Smooth muscle cell of the brain vasculature (primary cell): ENCODE measurements at places on chromosomes 4 and X.

GRCh38 chr4:86092684-86093083 lies 267.2 kb downstream of the MAPK10 start:
- DNase-seq, result no peak

DNA sequence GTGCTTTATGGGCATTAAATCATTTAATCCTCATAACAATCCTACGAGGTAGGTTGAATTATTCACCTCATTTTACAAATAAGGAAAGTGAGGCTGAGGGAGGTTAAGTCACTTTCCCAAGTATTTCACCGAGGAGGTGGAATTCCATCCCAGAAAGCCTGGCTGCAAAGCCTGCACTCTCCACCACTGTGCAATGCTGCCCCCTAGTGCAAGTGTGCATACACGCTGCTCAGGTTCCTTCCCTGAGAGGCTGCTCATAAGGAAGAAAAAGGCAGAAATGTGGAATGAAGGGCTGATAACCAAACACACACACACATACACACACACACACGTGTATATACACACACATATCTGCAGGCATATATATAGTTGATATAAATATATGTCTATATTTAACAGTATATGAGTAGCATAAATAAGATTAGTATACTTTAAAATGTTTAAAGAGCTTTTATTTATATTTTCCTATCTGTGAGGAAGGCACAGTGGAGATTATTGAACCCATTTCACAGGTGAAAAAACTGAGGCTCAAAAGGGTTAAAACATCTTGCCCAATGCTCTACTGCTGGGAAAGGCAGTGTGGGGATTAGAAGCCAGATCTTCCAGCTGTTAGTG lies 714.5 kb upstream of the TENM3 start:
- no peak for DNase-seq

GRCh38 chrX:13284570-13284969 lies 35.3 kb downstream of the ATXN3L start:
- no peak for DNase-seq

GRCh38 chrX:45850775-45851433 lies 650.2 kb upstream of the DIPK2B start:
- no peak for DNase-seq

- no peak for DNase-seq
Measured at GRCh38 chr4:82810176-82810575, 11.6 kb upstream of the SCD5 start.

- DNase-seq, result no peak
Measured at GRCh38 chrX:84155938-84156337, 32.1 kb downstream of the RPS6KA6 start.

- DNase-seq, result no peak
Measured at GRCh38 chr4:186161138-186161537, 30.2 kb upstream of the CYP4V2 start.

DNA sequence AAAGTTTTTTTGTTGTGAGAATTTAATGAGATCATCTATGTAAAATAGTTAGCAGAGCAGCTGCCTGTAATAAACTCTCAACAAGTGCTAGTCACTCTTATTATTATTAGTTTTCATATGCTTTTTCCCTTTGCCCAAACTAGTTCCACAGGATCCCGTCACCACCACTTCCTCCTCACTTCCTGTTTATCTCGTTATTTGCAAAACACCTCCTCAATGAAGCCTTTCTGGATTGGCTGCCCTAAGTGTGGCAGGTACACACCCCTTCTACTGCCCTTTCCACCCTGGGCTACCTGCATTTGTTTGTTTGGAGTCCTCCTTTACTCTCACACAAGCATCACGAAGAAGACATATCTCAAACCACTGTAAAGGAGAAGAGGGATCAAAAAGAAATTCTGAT lies 54.4 kb upstream of the KLF3 start:
- no peak for DNase-seq

DNA sequence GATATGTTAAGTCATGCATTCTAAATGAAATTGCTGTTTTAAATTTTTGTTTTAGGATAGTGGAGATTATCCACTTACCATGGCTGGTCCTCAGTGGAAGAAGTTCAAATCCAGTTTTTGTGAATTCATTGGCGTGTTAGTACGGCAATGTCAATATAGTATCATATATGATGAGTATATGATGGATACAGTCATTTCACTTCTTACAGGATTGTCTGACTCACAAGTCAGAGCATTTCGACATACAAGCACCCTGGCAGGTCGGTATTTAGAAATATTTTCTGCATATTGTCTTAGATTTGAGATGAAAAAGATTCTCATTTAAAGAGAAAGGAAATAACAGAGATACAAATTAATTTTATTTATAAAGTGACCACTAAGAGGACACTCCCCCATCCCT lies 83.6 kb downstream of the STAG2 start:
- no peak for DNase-seq

DNA sequence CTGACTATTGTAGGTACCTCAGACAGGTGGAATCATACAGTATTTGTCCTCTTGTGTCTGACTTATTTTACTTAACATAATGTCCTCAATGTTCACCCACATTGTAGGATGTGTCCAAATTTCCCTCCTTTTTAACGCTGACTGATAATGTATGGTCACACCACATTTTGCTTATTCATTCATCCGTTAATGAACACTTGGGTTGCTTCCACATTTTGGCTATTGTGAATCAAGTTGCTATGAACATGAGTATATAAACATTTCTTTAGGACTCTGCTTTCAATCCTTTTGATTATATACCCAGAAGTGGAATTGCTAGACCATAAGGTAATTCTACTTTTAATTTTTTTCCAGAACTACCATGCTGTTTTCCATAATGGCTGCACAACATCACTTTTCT lies 87.0 kb upstream of the NDP start:
- no peak for DNase-seq

- DNase-seq, result no peak
Measured at GRCh38 chr4:2891294-2891693, 47.6 kb downstream of the ADD1 start.

GRCh38 chr4:188305690-188306089 lies 166.4 kb downstream of the TRIML1 start:
- DNase-seq, result no peak

GRCh38 chrX:3584415-3584996 lies 128.9 kb downstream of the PRKX start:
- no peak for DNase-seq

DNA sequence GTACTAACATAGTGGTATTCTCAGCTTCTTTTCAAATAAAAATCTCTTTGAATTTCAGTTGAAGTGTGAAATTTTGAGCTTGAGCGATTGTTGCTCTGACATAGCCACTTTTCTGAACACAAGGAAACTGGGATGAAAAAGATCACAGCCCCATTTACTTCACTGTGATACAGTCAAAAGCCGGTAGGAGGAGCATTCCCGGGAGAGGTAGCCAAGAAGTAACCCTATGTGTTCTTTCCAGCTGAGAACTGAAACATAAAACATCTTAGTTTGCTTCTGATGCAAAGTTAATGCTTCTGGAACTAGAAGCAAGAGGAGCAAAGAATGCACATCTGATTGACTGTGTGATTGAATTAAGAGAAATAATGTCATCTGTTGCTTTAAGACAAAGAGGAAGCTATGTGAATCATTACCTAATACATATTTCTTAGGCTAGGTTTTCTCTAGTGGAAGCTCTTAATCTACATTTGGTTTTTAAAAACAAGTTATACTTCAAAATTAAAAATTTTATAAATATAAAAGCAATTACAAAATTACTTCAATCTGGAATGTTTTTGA lies 88.3 kb upstream of the UNC5C start:
- DNase-seq, result no peak

GRCh38 chr4:8120501-8120900 lies 38.1 kb downstream of the ABLIM2 start:
- DNase-seq, result no peak

DNA sequence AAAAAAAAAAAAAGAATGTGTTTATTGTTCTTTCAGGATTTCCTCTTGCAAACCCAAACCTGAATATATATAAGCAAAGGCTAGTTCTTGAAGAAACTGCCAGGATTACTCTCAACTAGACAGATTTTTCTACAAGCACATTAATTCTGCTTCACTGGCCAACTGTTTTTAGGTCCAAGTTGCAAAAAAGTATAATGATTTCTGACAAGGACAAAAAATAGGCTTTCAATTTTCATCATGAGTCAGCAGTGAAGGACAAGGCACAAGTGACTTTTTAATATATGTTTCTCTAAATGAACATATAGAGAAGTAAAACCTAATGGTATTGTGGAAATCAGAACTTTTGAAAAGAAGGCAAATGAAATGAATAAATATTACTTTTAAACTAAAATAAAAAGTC lies 73.7 kb downstream of the ELOVL6 start:
- no peak for DNase-seq

DNA sequence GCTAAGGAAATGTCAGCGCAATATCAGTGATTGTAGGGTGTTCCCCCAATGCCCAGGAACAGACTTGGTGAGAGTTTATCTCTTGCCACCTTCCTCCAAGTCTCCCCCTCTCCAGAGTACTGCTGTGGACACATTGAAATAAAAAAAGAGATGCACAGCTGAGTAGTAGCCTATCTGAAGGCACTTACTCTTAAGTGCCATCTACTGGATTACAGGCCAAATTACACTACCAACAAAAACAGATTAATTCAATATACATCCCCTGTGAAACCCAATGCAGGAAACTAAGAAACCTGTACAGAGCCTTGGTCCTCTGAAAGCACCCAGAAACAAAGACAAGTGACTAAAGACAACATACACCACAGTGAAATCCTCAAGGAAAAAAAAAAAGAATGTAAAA lies 460.3 kb downstream of the ZIC3 start:
- no peak for DNase-seq

- DNase-seq, result no peak
Measured at GRCh38 chr4:153936121-153936520, 147.2 kb upstream of the SFRP2 start.

DNA sequence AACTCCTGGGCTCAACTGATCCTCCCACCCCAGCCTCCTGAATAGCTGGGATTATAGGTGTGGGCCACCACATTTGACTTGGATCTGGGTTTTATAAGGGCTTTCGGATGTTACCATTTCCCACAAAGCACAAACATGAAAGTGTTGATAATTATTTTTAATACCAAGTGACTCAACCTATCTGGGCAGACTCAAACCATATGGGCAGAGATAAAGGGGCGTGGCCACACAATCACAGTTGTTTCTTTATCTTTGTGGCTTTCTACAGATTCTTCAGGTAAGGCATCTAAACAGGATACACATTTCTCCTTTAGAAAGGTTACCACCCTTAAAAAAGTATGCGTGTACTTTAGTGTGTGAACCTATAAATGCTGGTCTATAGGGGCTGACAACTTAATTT lies 122.5 kb downstream of the ZNF827 start:
- no peak for DNase-seq

DNA sequence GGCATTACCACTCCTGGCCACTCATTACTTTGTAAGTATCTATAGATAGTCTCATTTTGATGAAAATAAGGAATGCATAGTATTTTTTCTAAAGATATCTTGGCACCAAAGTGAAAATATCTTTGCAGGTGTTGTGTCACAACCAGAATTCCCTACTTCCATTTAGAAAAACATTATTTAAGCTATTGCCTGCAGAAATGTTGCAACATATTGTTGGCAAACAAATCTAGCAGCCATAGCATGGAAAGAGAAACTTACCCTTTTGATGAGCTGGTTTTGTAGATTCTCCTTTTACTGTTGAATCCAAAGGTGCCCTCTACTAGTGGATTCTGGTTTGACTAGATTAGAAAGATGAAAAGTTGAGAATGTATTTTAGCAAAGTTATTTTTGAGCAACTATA lies 138.8 kb downstream of the AREG start:
- no peak for DNase-seq

- no peak for DNase-seq
Measured at GRCh38 chr4:80539190-80539589, 203.7 kb downstream of the CFAP299 start.

GRCh38 chr4:161134795-161135194 lies 1029.0 kb downstream of the FSTL5 start:
- DNase-seq, result no peak

- DNase-seq, result no peak
Measured at GRCh38 chr4:178976861-178977260, 1534.6 kb upstream of the AGA start.

- DNase-seq, result no peak
Measured at GRCh38 chrX:85391878-85392238, 12.4 kb upstream of the POF1B start.

GRCh38 chr4:89275587-89275986 lies 32.0 kb downstream of the GPRIN3 start:
- no peak for DNase-seq

DNA sequence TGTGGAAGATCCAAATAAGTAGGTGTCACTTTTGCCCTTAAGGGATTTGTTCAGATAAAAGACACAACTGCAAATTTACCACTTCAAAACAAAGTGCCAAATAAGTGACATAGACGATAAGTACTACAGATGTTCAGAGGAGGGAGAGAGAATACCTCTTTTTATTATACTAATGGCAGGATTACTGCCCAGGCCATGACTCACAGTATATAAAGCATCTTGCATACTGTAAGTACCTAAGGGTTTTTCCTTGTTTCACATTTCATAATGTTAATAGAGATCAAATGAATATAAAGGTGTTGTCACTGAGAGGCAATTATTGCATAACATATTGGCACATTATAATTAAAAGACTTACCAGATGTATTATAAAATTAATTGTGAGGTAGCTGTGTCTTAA lies 46.4 kb downstream of the PTPN13 start:
- DNase-seq, result no peak

DNA sequence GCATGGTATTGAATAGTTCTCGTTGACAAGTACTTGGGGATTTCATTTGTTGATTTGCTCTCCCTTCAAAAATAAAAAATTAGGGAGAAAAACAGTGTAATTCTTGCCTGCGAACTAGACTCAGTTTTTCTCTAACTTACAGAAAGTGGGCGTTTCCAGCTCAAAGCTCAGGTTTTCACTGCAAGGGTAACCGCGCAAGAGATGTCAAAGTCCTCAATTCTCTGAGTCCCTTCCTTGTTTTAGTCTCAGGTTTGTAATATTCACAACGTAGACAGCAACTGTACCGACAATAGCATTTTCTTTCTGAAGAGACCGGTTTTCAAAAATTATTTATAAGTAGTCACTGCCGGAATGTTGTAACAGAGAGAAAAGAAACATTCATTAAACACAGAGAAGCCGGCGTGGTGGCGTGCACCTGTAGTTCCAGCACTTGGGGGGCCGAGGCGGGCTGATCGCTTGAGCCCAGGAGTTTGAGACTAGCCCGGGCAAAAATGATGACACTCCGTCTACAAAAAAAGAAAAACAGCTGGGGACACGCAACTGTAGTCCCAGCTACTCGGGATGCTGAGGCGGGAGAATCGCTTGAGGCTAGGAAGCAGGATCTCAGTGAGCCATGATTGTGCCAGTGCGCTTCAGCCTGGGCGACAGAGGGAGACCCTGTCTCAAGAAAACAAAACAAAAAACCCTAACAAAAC lies 774 bp downstream of the ZCCHC4 start:
- no peak for DNase-seq
